ENCODE measurements at places on chromosomes 13 and 19. TPM values are rescaled to one million over a fixed set of nuclear protein-coding genes. Genes with fewer than 3 reads are reported as not detected.

BCKDHA gene
- total RNA-seq, result 14.6 TPM

HSPBP1 gene
- 22.7 TPM for total RNA-seq

ARGLU1 gene
- total RNA-seq, result 55.6 TPM

ZNF534 gene
- total RNA-seq, result not detected

GRCh38 chr19:46809534-46810272 lies 21.3 kb upstream of the SLC1A5 start:
- H3K4me1 ChIP-seq, result peaks cover 12% of the 10 kb centered on the region
- no peak overlapping the region for H3K4me3 ChIP-seq
- DNase-seq, result no peak
- H3K36me3 ChIP-seq, result no peaks in the 10 kb centered on the region
- H3K27me3 ChIP-seq, result no peaks in the 10 kb centered on the region

DNA sequence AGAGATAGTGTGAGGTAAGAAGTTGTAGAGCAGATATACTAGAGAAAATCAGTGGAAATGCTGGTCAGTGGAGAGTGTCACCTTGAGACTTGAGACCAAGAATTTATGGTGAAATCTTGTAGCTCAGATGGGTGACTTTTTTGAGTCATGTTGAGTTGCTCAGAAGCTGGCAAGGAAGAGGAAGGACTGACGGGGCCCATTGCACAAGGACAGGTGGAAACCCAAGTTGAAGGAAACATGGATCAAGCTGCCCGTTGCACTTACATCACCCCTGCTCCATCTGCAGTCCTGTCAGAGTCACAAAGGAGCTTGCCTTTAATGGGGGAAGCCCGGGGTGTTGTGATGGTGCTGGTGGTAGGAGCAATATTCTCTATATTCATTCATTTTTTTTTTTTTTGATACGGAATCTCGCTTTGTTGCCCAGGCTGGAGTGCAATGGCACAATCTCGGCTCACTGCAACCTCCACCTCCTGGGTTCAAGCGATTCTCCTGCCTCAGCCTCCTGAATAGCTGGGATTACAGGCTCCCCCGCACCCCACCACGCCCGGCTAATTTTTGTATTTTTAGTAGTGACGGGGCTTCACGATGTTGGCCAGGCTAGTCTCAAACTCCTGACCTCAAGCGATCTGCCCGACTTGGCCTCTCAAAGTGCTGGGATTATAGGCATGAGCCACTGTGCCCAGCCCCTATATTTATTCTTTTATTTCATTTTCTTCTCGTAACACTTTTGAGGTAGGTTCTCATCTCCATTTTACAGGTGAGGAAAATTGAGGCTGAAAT lies 27.4 kb downstream of the UBAC2 start:
- peak overlapping the region; percentile 91 for H3K27ac ChIP-seq
- no peak for DNase-seq
- peak overlapping the region; percentile 49 for H3K4me3 ChIP-seq
- no peaks in the 10 kb centered on the region for H3K27me3 ChIP-seq
- no peaks in the 10 kb centered on the region for H3K36me3 ChIP-seq
- H3K4me1 ChIP-seq, result peaks cover 33% of the 10 kb centered on the region

DNA sequence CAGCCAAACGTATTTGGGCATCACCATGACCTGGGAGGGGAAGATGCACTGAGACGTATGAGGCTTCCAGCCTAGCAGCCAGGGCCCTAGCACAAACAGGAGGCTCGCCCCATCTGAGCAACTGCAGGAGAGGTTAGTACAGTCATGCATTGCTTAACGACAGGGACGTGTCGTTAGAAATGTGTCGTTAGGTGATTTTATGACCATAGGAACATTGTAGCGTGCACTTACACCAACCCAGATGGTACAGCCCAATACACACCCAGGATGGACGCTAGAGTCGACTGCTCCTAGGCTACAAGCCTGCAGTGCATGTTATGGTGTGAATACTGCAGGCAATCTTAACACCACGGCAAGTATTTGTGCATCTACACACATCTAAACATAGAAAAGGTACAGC lies 9.3 kb downstream of the CD177 start:
- no peaks in the 10 kb centered on the region for H3K36me3 ChIP-seq
- H3K27me3 ChIP-seq, result peaks cover 1% of the 10 kb centered on the region
- DNase-seq, result no peak
- no peak overlapping the region for H3K27ac ChIP-seq
- H3K4me1 ChIP-seq, result no peaks in the 10 kb centered on the region

DNA sequence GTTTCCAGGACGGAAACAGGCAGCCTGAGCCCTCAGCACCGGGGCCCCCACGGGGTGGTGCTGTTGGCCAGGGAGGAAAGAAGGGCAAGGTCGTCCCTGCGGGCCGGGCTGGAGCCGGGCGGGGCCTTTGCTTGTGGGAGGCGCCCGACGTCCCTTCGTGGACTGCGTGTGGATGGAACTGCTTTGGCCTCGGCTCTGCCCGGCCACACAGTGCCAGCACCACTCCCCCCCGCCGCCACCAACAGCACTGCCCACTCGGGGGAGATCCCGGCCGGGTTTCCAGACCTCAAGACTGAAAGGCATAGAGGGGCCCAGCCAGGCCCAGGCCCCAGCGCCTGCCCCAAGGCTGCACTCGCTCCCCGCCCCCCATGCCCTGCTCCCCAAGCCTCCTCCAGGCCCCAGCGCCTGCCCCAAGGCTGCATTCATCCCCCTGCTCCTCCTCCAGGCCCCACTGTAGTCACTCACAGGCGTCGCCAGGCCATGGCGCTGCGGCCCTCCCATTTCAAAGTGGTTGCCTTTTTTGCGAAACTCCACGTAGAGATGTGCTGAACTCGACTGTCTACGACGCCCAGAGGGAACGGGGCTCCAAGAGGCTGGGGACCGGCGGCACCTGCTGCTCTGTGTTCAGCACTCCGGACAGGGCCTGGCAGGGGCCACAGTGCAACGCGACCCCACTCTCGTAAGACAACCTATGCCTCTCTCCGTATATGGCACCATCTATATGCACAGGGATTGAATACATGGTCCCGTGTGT lies 22.5 kb downstream of the C13orf46 start:
- peak; percentile 86 for DNase-seq
- peaks cover 19% of the 10 kb centered on the region for H3K36me3 ChIP-seq
- H3K4me1 ChIP-seq, result no peaks in the 10 kb centered on the region
- no peak overlapping the region for H3K4me3 ChIP-seq

All from chondrocyte (in vitro differentiated cells).